ENCODE measurements at places on chromosomes 7 and 10. TPM values are rescaled to one million over a fixed set of nuclear protein-coding genes. Genes with fewer than 3 reads are reported as not detected.
A peak's percentile ranks its signal among the peaks of the same experiment; 100 is the strongest.

- no peak for ATAC-seq
These were observed 5.4 kb downstream of the TNRC18 start for GRCh38 chr7:5418285-5418582.

GRCh38 chr7:33050535-33051318 is 11.8 kb downstream of the NT5C3A start:
- ATAC-seq: peak; percentile 70

DNA sequence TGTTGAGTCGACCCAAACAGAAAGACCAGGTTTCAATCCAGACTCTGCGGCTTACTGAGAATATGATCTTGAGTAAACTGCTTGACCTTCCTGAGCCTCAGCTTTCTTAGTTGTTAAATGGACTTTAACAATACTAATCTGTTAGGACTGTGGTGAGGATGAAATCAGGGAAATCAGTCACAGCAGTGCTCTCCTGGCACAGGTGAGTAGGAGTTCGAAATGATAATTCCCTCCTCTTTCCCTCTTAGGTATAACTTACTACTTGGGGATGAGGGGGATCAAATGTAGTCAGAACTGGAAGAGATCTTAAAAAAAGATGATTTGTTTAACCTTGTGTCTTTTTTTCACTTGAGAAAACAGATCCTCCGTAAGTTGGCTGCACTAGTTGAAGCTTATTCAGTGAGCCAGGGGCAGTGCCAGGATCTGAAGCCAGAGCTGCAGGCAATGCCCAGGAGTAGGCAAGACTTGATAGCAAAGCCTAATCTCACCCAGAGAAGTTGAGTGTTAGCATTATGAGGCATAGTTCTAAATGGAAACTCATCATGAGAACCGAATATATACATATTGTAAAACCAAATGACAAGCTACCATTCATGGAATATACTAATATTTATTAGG is 1.8 kb upstream of the MAGI2 start:
- ATAC-seq: no peak

- no peak for ATAC-seq
These were observed 24.4 kb downstream of the TSPAN12 start for GRCh38 chr7:120833546-120833945.

Gene MYO1G
- 1.1 TPM for total RNA-seq
